Spinal cord (tissue), 10 donors: ENCODE measurements at places on chromosomes 1 and 21. TPM values are rescaled to one million over a fixed set of nuclear protein-coding genes. Genes with fewer than 3 reads are reported as not detected.

SPRR2G gene
- not detected for total RNA-seq

SPRR2F gene
- total RNA-seq = not detected

GBP1 gene
- 10.3 TPM for total RNA-seq

UMODL1 gene
- not detected for total RNA-seq

AVPR1B gene
- 0.50 TPM for total RNA-seq

CFHR5 gene
- total RNA-seq = 0.11 TPM

CR2 gene
- total RNA-seq = 0.20 TPM

SPRR1B gene
- total RNA-seq = not detected

VPS72 gene
- total RNA-seq = 38.6 TPM

PLEKHN1 gene
- total RNA-seq = not detected

SLC19A2 gene
- 18.8 TPM for total RNA-seq

RIPPLY3 gene
- 0.39 TPM for total RNA-seq

TFF3 gene
- 2.4 TPM for total RNA-seq

LORICRIN gene
- total RNA-seq = 0.22 TPM

KPRP gene
- total RNA-seq = not detected

KCNA3 gene
- 4.0 TPM for total RNA-seq

TTLL10 gene
- total RNA-seq = 0.79 TPM

FCRL4 gene
- not detected for total RNA-seq

MYOM3 gene
- 0.11 TPM for total RNA-seq

CSF3R gene
- 6.8 TPM for total RNA-seq

SPRR5 gene
- not detected for total RNA-seq

CXADR gene
- total RNA-seq = 81.1 TPM

GORAB gene
- total RNA-seq = 13.7 TPM

SH2D5 gene
- 4.0 TPM for total RNA-seq
